Mucosa of gallbladder (tissue), 1 donor: ENCODE measurements at places on chromosomes 16 and 17.

DNA sequence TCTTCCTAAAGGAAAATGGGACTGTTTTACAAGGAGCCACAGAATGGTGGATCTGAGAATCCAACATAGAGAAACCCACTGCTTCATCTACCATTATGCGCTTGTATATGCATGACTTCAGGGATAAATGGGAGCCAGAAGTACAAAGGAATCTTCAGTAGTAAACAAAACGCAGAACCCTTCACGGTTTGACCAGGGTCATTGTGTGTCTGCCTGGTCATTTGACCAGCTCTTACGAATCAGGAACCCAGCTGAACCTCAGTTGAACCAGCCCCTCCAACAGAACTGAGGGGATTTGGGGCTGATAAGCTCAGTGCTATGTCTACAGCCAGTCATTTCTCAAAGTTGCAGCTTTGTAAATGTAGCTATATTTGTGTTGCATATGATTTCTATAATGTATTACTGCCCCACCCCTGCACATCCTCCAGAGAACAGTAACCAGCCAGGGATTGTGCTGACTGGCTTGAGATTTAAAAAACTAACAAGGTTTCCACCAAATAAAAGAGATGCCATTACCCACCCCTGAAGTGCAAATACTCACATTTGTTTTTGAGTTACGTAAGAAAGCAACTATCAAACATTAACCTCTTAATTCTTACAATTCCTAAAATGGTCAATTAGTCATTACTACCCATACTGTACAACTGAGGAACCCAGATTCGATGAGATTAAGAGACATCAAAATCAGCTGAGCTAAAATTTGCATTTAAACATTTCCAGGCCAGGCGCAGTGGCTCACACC is 6.3 kb downstream of the CMTM4 start:
- no peak for DNase-seq

DNA sequence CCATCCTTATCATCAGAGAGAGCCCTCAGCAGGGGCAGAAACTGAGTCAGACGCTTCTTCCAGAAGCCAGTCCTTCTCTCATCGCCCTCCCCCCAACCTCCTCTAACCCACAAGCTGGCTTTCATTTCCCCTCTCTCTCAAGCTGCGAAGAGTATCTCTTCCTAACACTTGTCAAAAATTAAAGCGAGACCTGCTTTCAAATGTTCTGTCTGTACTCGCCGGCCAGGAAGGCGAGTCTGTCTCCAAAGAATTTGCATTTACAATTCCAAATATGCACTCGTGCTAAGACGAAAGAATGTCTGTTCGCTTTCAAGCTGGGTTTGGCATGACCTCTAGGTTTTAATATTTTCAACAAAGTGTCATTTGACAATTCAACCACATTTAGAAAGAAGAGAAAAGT is 140.4 kb downstream of the RGS9 start:
- no peak for DNase-seq

DNA sequence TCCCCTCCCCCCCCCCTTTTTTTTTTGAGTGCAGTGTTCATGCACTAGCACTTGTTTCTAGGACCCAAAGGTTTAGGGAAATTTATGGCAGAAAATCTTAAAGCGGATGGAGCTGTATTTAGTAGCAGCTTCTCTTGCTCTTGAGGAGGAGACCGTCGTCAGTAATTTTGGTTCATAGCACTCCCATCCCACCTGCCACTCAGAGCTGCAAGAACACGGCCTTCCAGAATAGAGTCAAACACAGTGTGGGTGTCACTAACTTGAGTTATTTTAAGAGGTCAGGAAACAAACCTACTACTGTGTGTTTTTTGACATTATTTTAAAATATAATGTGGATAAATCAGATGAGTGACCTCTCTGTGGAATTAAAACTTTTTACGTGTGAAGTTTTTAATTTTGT is 37.3 kb downstream of the SEC14L1 start:
- no peak for DNase-seq

GRCh38 chr17:55072898-55073297 is 104.3 kb downstream of the STXBP4 start:
- DNase-seq, result no peak

DNA sequence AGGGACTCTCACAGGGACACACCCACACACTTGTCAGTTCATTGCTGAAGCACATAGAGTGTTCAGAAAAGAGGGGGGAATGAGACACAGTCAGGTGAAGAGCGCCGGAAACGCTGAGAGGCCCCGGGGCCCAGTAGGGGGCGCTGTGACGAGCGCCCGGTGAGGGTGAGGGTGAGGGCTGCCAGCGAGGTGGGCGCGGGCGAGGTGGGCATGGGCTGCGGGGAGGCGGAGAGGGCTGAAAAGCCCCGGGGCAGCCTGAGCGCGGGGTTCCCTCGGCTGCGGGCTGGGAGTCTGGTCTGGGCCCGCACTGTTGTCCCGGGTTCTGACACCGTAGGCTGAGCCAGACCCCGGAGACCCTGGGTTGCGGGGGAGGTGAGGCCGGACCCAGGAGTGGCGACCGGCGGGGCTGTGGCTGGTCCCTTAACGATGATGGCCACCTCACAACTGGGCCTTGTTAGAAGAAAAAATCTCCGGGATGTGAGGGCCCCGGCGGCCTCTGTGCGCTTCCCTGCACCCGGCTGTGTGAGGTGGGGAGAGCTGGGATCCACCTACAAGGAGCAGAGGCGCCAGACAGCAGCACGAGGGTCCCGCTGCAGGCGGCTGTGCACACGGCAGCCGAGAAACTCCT is 91.4 kb downstream of the C16orf78 start:
- DNase-seq, result no peak

DNA sequence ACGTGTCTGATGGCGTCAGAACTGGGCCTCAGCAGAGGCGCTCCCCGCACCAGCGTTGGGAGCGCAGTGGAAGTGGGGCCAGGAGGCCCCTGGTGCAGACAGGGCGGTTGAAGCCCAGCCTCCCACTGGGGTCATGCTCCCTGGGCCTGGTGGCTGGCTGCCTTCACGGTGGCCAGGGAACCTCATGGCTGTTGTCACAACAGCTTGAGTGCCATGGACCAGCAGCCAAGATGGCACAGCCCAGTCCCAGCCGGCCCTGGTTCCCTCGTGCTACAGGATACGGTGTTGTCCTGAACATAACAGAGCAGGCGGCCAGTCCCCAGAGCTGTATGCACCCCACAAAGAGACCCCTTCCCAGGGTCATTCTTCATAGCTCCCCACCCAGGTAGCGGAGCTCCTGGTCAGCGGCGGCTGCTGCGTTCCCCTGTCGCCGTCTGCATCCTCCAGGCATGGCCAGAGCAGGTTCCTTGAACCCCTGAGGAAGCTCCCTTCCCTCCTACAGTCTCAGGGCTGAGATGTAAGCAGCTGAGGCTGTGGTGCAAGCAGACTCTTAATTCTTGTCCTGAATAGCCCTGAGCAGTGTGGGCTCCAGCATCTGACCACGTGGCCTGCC is 29.7 kb downstream of the NME3 start:
- DNase-seq, result no peak

- no peak for DNase-seq
Measured at GRCh38 chr16:78611318-78611717, 511.9 kb downstream of the WWOX start.

DNA sequence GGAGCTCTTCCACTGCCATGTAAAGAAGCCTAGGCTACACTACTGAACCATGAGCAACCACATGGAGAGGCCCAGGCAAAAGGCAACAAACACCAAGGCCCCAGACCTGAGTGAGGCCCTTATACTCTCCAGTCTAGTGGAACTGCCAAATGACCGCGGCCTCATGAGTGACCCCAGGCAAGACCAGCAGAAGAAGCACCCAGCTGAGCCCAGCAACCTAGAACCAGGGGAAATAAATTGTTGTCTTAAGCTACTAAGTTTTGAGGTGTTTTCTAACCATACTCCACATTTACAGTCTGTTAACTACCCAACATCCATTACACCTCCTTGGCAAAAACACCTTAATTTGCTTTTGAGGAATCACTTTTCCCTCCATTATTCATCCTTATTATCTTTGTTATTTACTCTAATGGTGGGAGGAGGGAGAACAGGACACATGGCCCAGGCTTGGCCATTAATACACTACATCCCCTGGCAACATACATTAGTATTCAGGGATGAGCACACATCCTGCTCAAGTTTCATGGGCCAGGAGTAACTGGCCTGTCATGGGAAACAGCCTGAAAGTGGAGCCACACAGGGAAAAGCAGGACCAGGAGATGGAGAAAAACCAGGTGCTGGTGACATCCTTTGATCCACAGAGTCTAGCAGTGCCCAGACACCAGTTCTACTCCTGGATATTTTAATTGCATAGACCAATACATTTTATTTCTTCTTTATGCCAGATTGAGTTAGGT is 26.2 kb downstream of the SLC39A11 start:
- DNase-seq, result no peak
